ENCODE measurements at places on chromosomes 3 and 15.

- DNase-seq: peak; percentile 7
Observed at GRCh38 chr3:145094355-145094941, 1066.5 kb downstream of the PLOD2 start.

- DNase-seq: peak; percentile 20
Observed at GRCh38 chr3:187112934-187113793, 26.1 kb downstream of the RPL39L start.

DNA sequence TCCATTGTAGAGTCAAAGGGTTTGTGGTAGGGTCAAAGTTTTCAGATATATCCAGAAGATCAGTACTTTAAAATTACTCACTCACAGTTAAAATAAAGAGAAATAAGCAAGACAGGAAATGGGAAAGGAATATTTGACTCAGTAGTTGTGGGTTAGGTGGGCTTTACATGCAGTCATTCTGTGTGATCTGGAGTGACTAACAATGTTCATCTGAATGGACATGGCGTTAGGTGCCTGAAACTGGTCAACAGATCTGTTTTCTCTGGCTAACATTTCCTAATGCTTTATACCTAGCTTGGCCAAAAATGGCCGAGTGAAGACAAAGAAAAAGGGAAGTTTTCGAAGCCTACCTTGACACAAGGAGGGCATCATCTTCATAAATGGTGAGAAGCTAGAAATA is 133.4 kb upstream of the SATB1 start:
- DNase-seq: no peak

GRCh38 chr15:40029979-40030893 is 8.7 kb downstream of the SRP14 start:
- DNase-seq: no peak

- DNase-seq: no peak
Observed at GRCh38 chr15:75943713-75944215, 40.1 kb downstream of the FBXO22 start.

DNA sequence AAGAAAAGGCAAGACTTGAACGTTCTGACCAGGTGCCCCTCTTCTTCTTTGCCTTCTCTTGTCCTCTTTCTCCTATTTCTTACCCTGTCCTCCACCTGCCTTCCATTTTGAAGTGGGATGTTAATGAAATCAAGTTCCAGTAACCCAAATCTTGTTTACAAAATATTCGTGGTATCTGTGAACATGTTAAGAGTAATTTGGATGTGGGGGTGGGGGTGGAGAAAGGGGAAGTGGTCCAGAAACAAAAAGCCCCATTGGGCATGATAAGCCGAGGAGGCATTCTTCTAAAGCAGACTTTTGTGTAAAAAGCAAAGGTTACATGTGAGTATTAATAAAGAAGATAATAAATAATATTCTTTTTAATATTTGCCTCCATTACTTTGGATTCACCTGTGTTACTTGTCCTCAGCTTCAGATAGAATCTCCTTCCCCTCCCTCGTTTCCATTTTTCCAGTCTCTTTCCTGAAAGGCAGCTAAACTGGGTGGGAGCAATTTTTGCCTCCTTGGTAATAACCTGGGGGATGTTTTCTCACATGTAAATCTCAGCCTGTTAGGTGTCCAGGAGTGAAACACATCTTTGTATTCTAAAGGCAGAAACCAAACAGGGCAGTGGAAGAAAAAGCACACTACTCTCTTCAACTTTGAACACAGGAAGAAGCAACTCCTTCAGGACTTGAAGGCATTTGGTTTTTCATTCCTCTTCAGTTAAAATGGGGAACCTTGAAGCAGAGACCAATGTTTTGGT is 3.2 kb downstream of the CHST2 start:
- no peak for DNase-seq

DNA sequence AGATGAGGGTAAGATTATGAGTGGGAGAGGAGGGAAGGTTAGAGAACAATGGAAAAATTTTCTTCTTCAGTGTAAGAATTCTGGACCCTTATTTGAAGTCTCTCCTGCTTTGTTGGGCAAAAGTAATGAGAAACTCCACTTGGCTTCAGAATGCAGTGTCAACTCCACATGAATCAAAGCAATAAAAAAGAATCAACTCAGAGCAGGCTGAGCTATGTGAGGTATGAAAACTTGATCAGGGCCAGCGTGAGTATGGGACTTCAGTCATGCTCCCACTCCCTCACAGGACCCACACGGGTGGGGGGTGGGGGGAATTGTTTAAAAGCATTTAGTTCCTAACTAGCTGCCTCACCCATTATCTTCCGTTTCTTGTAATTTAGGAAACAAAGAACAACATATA is 502.2 kb downstream of the PDCD6IP start:
- DNase-seq: no peak

DNA sequence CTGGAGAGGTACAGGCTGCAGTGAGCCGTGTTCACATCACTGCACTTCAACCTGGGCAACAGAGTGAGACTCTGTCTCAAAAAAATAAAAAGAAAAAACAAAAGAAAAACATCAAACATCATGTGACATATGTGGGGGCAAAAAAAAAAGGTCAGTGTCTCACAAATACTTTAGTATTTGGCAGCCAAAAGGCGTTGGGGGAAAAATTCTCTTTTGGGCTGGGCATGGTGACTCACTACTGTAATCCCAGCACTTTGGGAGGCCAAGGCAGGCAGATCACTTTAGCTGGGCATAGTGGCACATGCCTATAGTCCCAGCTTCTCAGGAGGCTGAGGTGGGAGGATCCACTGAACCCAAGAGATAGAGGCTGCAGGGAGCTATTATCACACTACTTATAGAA is 47.6 kb downstream of the TMCC1 start:
- DNase-seq: no peak

DNA sequence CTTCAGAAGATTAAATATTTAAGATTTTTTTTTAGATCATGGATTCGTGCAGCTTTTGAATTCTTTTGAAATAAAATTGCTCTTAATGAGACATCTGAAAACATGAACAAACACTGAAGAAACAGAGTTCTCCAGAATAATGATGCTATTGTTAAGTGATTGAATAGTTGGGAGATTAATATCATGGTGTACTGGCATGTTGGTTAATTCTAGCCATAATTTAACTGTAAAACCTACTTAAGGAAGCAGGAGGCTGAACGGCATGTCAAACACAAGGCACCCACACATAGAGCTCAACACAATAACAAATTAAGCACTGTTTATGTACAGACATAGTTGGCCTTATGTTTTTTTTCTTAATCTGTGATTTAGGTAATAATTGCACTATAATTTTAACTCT is 185.6 kb downstream of the RBMS3 start:
- DNase-seq: no peak

- peak; percentile 64 for DNase-seq
Observed at GRCh38 chr15:94692710-94693109, 461.3 kb downstream of the MCTP2 start.

GRCh38 chr3:65178703-65179102 is 490.9 kb upstream of the ADAMTS9 start:
- no peak for DNase-seq

- DNase-seq: peak; percentile 46
Observed at GRCh38 chr15:39376371-39376909, 204.4 kb upstream of the THBS1 start.

DNA sequence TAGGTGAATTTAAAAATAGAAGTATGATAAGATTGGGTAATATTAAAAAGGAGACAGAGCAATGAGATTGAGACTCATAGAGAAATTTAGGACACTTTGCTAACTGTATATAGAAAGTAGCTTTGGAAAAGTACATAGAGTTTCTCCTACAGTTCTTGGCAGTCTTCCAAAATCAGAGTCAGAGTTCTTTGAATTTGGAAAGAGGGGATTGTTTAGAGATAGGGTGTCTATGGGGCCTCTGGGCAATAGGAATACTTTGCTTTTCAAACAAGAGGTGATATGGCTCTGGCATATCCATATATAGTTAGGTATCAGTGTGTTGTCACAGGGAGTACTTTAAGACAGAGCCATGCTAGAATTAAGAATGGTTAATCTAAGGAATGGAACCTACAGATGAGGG is 477.1 kb upstream of the KCNMB2 start:
- no peak for DNase-seq

DNA sequence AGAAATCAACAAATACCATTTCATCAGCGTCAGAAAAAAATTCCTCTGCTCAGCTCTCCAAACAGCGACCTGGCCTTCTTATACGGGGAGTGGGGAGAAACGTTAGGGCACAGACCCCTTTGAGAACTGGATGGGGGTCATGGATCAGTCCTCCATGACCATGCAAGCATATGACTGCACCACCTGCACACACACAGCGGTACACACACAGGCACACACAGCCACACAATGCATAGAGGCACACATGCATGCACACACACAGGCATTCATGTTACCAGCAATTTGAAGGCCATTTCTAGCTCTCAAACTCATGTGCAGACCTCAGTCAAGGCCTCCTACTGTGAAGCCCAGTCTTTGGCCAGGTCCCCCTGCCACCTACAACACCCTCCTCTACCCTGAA is 50.2 kb downstream of the SLC41A3 start:
- DNase-seq: no peak

GRCh38 chr3:90241481-90241880 is 1134.1 kb downstream of the EPHA3 start:
- DNase-seq: no peak

GRCh38 chr3:11596387-11596786 is 47.3 kb downstream of the VGLL4 start:
- no peak for DNase-seq

DNA sequence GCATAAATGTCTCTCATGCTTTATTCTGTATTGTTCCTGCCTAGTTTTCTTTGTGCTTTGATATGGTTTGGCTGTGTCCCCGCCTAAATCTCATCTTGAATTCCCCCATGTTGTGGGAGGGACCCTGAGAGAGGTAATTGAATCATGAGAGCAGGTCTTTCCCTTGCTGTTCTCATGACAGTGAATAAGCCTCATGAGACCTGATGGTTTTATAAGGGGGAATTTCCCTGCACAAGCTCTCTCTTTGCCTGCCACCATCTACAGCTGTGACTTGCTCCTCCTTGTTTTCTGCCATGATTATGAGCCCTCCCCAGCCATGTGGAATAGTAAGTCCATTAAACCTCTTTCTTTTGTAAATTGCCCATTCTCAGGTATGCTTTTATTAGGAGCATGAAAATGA is 1596.6 kb downstream of the SI start:
- no peak for DNase-seq

GRCh38 chr15:31151301-31152233 is 50.0 kb upstream of the TRPM1 start:
- DNase-seq: no peak

GRCh38 chr3:54681706-54682105 is 246.2 kb downstream of the LRTM1 start:
- no peak for DNase-seq

GRCh38 chr3:71217640-71218222 is 365.8 kb downstream of the FOXP1 start:
- no peak for DNase-seq

- DNase-seq: no peak
Observed at GRCh38 chr15:33852094-33852493, 116.2 kb upstream of the CHRM5 start.

- DNase-seq: peak; percentile 3
Observed at GRCh38 chr3:165854696-165855095, 17.5 kb upstream of the BCHE start.

DNA sequence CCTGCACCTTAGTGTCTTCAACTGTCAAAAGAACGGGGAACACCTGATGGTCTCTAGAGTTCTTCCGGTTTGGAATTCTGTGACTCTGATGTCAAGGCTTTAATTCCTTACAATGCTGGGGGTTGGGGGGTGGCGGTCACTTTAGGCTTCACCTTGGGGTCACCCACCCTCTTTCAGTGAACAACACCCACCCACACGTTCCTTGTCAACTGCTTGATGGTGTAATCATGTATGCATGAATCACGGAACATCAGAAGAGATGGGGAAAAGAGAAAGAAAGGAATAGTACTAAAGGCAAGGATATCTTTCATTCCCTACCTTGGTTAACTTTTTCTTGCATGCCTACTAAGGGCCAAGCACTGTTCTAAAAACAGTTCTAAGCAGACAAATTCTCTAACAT is 7.3 kb upstream of the UBE2E1 start:
- no peak for DNase-seq

DNA sequence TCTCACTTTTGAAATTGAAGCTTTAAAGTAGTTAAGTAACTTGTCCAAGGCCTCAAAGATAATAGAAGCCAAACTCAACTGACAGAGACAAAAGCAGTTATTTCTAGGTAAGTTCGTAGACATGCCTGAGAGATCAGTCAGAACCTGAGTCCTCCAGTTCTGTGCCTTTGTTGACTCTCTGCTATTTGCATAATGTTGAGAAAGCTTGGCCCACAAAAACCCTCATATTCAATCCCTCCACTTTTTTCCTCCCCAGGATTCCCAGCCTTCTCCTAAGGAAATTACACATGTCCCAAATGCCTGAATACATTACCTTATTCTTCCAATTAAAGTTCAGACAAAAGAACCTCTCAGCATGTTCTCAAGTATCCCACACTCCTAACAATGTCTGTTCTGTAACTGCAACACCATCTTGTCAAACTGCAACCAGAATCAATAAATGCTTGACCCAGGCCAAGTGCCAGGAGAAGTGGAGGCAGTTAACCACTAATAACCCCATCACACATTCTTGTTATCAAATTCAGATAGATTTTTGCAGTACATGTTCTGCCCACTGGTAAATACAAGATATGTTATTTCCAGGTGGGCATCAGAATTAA is 217.8 kb downstream of the LRRC3B start:
- no peak for DNase-seq

DNA sequence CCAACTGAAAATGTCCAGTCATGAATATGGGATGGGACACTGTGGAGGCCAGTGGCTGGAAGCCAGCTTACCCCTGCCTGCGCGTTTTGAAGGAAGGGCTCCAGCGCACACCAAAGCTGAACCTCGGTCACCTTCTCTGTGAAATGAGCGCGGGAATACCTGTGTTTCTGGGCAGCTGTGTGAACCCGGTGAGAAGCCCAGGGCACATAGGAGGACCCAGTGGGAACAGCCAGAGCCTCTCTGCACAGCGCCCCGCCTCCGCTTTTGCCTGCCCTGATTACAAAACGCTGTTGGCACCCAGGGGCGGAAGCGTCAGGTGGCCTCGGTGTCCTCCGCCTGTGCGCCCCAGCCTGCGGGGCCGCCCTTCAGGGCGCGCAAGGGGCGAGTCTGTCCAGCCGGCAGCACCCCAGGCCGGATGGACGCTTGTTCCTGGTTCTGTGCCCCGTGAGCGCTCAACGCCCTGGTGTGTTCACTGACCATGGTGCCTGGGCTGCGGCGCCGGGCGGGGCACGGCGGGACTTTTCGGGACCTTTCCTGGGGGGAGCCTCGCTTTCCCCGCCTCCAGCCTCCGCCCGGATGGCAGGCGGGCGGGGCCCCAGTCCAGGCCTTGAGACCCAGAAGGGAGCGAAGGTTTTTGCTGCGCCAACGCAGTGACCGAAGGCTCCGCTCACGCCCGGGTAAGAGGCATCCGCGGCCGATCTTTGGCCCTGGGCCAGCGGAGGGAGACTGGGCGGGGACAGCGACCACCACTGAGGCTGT is at the start of gene SQOR:
SQOR (plus strand) TSS at position 598 of the 759 bp plus-strand sequence. CDS start 23,895 bp downstream, outside the sequence.
- DNase-seq: peak; percentile 83

GRCh38 chr15:73792415-73792814 is 39.3 kb upstream of the INSYN1 start:
- no peak for DNase-seq

DNA sequence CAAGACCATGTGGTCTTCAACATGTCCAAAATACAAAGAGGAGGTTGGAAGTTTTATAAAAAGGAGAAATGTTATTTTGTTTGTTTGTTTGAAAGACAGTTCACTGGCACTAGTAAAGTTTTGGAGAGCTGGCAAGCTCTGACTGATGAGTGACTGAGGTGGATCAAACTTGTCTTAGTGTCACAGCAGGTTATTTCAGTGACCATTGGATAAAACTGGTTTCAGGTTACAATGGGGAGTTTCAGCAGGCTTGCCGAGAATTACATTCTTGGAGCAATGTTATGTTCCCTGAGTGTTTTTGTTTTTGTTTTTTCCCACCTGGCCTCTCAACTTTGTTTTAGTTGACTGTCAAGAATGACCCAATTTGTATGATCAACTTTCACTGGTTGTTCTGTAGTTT is 414.5 kb upstream of the ARHGEF26 start:
- no peak for DNase-seq

Data from RWPE1 (cell line).